ENCODE measurements at places on chromosomes 7 and 10.

GRCh38 chr10:118944959-118945633 is 84.4 kb upstream of the NANOS1 start:
- no peak for DNase-seq

DNA sequence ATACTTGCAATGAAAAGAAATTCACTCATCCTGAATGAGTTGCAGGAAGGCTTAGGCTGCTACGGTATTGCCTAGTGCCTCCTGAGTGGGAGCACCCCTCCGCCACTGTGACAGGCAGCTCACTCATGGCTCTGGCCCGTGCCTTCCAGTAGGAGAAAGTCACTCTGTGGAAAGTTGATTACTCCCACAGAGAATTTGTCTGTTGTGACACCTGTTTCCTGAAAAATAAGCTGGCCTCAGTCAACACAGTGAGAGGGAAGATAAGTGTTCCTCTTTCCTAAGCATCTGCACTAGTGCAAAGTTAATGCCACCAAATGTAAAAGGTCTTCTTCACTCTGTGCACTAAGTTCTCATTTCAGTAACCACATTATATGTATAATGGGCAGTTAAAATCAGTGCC is 158.8 kb upstream of the INHBA start:
- no peak for DNase-seq

GRCh38 chr7:90579181-90579688 is 16.9 kb upstream of the CDK14 start:
- peak; percentile 73 for DNase-seq

GRCh38 chr7:150756166-150756565 is 18.9 kb downstream of the GIMAP5 start:
- no peak for DNase-seq

- no peak for DNase-seq
These were observed 821.2 kb downstream of the CNTNAP2 start for GRCh38 chr7:146937836-146938235.

DNA sequence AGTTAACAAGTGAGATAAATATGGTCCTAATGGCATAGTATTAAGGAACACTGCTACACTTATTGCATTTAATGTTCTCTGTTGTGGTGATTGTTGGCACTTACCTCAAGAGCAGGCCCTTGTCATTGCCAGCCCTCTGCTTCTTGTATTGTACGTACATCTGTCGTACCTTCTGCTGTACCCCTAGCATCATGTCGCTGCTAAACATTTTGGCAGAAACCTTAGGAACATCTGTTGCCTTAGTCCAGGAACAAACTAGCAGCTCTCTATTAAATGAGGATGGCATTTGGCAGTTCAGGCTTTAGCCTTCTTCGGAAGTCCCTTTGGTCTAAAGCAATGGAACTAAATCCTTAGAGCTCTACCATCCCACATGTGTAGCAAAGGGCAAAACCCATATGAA is 47.6 kb downstream of the PRKG1 start:
- no peak for DNase-seq

DNA sequence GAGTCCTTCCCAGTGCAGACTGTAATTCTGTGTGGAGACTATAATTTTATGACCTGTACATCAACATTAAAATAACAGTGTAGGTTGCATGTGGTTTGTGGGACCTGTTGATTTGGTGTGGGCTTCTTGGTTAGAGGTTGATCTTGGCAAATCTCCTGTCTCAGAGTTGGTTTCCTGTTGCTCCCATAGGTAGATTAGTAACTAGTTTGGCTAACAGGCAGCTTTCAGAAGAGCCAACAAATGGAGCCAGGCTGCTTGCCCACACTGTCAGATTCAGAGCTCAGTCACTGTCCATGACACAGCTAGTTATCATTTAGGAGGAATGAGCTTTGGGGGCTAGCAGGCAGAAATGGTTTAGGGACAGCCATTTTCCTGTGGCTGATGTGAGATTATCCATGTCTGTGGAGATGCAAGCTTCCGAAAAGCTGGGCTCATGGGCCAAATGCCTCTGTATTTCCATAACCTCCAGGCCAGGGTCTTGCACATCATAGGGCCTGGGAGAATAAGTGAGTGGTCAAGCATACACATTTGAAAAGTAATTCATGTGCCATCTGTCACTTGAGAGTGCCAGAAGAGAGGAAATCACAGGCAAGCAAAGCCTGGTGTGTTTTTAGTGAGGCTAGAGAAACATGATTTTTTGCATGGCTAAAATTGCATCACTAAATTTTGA is 33.4 kb downstream of the CCM2 start:
- DNase-seq = peak; percentile 47

DNA sequence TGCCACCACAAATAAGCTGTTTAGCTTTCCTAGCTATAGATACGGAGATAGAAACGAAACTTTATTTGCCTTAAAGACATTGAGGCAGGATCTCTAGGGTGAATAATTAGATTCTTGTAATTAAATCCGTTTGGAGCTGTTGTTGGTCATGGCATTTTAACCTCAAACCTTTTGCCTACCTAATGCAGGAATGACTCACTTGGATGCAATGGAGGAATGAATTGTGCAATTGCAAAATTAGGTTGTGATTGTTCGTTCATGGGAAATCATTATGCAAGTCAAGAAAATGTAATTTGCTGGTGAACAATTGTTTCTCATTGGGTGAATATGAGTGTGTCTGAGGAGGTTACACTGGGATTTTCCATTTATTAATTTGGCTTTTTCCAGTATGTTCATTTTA is 703.5 kb downstream of the GATA3 start:
- DNase-seq = no peak

GRCh38 chr10:10198363-10198762 is 819.3 kb upstream of the CELF2 start:
- no peak for DNase-seq

DNA sequence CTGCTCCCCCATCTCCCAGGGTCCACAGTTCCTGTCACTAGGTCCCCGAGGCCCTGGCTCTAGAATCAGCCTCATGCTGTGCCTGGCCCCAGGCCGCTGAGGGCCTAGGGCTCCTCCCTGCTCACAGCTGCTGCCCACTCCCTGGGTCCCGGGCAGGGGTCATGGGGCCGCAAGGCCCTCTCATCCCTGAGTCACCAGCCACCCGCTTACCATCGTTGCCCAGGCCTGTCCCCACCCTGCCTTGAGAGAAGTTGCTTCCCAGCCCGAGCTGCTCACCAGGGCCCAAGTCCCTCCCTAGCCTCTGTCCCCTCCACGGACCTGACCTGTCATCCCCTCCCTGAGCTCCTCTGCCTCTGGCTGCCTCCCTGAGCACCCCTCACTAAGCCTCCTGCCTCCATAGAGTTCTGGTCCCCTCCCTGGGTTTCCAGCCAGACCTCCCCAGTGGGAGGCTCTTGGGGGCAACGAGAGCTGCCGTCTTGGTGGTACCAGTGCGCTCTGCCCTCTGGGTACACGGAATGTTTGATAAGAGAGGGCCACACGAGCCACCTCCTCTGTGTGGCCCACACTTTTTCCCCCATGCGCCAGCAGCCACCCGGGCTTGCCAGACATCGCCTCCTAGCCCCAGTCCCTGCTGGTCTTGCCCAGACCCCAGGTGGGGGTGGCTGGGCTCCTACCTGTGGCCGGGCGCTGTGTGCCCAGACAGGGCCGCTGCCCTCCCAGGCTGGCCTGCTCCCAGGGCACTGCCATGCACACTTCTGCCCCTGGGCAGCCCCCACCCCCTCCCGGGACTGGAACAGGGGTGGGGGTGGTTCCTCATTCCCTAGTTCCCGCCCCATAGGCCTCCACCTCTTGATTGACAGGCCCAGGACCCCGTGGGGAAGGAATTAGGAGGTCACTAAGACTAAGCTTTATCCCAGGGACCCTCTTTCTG is 21.3 kb downstream of the MLXIPL start:
- DNase-seq = no peak

DNA sequence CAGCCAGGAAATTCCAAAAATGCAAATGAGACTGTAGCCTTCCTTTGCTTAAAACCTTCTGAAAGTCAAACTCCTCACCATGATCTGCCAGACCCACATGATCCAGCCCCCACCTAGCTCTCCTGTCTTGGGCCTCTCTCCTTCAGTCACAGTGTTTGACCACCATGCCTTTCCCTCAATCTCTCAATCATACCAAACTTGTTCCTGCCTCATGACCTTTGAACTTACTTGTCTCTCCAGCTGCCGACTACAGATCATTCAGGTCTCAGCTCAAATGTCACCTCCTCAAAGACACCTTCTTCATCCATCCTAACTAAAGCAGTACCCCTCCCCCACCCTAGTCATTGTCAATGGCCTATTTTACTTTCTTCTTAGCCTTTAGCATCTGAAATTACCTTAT is 9.3 kb upstream of the ADD3 start:
- no peak for DNase-seq

- DNase-seq = no peak
These were observed 96.3 kb downstream of the SNX13 start for GRCh38 chr7:17844022-17844421.

DNA sequence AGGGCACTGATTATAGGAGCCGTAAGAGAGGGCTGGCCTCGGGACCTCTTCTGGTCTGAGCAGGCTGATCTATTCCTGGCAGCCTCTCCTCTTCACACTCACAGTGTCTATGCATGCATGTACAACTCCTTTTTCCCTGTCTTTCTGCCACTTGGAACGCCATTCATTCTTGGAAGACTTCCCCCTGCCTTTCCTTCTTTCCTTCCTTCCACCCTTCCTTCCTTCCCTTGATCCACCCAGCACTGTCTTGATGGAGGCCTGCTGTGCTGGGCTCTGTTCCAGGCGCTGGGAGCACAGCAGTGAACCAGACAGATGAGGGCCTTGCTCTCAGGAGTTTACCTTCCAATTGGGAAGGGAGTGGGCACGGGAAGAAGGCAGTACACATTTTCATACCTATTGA is 114.8 kb downstream of the SH3PXD2A start:
- DNase-seq = no peak

DNA sequence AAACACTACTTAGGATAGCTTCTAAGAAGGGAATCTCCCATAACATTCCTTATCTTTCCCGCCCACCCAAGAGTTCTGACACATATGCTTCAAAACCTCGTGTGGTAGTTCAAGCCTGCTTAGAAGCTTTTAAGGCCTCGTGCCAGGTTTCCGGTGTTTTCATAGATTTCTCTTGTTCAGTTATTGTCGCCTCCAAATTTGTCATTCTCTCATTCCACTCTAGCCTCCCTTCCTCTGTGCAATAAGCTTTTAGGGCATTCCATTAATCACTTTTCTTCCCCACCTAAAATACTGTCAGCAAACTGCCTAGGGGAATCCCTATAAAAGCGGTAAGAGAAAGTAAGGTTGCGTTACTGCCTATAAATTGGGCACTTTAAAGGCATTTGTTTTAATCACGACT is 718 bp upstream of the BPGM start:
- DNase-seq = peak; percentile 29

DNA sequence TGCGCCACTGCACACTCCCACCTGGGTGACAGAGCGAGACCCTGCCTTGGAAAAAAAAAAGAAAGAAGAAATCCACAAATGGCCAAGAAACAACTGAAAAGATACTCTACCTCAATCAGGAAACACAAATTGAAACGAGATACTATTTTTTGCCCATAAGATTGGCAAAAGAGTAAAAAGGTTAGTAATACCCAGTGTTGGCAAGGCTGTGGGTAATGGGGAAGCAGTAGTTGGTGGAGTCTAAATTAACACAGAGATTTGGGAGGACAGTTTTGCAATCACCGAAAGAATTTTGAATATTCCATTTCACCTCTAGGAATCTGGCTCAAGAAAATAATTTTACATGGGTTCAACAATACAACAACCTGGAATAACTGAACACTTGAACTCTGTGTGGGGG is 19.9 kb downstream of the ABRAXAS2 start:
- DNase-seq = no peak

DNA sequence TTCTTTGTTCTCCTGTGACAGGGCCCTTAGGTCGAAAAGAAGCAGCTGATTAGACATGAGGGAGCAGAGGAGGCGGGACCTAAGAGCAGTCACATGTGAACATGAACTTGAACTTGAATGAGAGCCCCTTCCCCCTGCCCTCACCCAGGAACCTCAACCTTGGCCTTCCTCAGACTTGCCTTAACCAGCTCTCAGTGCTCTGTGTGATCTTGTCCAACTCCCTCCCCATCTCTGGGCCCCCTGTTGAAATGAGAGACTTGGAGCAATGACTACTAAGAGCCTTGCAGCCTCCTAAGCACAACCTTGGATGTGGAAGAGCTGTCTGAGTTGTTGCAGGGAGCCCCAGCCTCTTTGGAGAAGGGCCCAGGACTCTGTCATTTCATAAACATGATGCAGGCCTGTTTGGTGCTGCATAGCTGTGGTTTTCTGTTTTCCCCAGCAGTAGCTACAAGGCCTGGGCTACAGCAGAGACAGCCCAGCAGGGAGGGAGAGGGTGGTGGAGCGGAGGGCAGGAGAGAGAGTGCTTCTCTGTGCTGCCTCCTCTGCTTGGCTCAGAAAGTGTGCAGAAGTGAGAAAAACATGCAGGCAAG is 123.9 kb upstream of the ZMIZ1 start:
- DNase-seq = peak; percentile 94
